ENCODE measurements at places on chromosomes 16 and 17.

DNA sequence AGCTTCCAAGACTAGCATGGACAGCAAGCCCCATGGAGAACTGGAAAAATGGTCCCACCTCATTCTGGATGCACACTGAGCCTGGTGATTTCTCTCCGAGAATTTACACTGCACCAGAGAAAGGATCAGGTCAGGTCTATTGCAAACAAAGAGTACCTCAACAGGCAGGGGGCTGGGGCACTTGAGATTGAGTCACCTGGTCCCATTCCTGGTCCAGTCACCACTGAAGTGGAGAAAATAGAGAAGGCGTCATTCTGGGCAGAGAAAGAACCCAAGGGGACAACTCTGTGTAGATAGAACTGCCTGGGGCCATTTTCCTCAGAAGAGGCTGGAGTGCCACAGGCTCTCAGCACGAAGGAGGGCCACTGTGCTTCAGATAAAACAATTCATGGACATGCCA lies 38.4 kb downstream of the CENPV start:
- no peak for DNase-seq

- DNase-seq: no peak
These were observed 19.3 kb upstream of the SOX9 start for GRCh38 chr17:72101526-72101925.

DNA sequence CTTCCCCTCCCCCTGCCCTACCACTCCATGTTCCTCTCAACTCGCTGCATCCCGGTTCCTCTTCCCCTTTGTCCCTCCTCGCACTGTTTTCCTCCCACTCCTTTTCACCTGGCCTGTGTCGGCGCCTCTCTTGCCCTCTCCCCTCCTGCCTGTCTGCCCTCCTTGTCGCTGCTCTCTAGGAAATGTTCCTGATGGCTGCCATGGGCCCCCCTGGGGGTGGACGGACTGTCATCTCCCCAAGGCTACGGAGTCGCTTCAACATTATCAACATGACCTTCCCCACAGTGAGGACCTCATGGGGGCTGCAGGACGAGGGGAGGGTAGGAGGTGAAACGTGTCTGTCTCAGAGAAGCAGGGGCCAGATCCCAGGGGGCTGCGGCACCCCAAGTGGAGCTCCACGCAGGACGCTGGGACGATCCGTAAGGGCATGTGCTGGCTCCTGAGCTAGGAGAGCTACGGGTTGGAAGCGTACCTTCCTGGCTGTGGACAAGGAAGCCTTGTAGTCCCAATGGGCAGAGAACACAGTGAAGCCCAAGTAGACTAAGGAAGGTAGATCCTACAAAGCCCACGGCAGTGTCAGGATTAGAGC lies 39.8 kb upstream of the KDM6B start:
- no peak for DNase-seq

DNA sequence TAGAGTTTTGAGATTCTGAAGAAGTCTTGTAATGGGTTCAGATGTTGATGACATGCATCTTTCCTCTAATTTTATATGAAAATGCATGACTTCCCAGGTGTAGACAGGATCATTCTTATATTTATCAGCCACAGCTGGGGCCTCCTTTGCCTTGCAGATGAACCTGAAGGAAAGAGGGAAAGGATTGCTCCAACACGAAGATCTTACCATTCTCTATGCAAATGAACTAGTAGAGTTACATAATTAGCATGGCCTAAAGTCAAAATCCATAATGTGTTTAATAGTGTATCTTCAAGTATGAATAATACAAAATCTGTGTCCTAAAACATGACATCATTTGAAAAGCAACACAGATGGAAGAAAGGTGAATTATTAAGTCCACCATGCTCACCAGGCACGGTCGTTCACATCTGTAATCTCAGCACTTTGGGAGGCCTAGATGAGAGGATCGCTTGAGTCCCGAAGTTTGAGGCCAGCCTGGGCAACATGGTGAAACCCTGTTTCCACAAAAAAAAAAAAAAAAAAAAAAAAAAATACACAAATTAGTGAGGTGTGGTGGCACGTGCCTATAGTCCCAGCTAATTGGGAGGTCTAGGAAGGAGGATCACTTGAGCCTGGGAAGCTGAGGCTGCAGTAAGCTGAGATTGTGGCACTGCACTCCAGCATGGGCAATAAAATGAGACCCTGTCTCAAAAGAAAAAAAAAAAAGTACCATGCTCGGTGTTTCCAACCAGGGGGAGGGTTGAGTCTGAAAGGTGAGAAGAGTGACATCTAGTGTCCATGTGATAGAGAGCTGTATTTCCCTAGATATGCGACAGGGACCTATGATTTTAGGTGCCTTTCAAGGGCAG lies 6.3 kb downstream of the VWA3A start:
- DNase-seq: no peak

DNA sequence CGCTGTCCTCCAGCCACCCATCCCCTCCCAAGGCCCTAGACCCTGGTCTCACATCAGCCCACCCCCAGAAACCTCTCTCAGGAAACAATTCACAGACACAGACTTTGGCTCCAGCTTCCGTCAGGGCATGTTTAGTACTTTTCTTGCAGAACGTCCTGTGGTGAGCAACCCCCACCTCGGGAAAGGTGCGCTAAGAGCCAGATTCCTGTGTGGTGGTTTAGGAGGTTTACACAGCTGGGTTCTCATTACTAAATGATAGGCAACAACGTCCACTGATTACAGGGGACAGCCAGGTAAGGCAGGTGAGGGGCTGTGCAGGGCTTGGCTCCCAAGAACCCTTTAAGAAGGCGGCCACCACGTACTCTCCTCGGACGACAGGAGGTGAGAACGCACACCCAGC lies 29.3 kb downstream of the KIFC3 start:
- DNase-seq: no peak

DNA sequence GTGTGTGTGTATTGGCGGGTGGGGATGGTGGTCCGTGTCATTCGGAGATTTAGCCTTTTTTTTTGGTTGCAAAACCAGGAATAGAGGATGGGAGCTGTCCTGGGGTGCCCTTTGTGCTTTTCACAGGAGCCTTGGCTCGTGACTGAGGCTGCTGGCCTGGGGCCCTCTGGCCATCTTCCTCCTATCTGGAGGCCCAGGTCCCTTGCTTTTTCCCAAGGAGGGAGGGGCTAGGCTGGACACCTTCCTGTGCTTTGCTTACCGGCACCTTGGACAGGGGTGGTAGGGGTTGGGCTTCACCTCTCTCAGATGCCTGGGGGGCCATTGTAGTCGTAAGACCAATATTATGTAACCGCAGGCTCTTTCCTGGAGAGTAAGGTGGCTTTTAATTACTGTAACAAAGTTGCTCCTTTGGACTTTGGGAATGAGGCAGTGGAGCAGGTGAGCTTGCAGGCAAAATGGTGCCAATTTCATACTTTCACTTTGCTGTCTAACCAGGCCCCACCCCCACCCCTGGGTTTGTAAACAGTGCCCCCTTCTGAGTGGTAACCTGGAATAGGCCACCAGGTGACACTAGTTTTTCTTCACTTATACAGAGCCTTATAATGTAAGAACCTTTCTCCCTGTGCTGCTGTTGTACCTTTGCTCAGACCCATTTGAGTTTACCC lies 1.2 kb downstream of the DYNLL2 start:
- no peak for DNase-seq

DNA sequence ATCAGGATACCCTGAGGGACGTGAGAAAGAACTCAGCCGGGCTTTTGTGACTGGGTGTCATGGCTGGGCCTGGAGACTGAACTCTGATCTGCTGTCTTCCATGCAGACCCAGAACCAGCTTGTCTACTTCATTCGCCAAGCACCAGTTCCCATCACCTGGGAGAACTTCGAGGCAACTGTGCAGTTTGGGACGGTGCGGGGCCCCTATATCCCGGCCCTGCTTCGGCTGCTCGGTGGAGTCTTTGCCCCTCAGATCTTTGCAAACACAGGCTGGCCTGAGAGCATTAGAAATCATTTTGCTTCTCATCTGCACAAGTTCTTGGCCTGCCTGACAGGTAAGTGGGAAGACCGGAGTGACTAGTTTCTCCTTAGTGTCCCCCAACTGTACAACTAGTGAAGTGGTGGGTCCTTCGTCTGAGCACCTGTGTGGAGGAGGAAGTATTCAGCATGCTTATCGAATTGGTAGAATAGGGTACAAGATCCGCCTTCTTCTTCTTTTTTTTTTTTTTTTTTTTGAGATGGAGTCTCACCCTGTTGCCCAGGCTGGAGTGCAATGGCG lies 15.5 kb downstream of the DNAH2 start:
- no peak for DNase-seq

GRCh38 chr17:76480632-76481031 lies 13.2 kb downstream of the AANAT start:
- DNase-seq: no peak

DNA sequence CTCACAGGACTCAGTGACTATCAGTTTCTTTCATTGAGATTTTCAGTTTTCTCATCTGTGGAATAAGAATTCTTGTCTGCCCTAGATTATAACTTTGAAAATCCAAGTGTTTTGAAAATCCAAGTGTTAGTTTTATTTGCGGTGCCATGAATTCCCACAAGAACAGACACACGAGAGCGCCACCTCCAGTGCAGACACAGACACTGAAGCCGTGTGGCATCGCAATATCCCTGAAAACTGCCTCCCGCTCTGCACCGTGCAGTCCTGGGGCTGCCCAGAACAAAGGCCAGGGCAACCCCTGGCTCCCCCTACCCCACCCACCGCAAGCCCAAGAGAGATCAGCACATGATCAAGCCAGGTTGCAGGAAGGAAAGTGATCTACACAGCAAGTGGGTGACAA lies 229.5 kb upstream of the ASIC2 start:
- DNase-seq: no peak

DNA sequence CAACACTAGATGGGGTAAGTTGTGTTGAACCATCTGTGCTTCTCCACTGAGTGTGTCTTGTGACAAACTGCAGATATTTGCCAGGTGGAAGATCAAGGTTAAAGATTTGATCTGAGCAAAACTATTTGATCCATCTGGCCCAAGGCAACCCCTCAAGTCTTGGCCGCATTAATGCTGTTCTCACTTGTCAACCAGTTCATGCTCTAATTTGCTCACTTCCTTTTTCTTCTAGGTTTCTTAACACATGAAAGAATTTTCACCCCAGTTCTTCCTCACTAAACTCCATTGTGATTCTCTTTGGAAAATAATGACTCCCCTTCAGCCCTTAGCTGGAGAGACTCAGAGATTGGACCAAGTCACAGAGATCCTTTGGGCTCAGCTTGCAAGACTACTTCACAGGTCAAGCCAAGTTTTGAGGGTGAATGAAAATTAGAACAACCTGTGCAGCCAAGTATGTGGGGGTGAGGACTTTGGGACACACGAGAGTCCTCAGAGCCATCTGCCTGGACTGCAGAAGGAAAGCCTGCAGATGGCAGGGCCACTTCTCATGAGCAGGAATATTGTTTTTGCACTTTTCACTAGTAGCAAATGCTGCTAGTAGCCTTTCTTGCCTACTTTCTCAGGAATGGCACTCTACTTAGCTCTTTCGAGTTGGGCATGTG lies 166.5 kb downstream of the AXIN2 start:
- DNase-seq: no peak

DNA sequence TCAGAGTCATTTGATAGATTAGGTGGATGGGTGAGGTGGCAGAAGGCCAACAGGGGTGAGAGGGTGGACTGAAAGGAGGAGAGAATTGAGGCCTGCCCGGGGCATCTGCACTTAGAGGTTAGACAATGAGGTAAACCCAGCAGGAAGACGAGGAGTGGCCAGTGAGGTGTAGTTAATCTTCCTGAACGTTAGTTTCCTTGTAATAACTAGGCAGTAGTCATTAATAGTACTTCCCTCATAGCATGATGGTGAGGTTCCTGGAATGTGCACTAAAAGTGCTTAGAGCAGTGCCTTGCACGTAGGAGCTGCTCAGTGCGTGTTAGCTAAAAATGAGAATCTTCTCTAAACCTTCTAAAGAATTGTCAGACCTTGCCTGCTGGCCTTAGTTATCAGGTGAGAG lies 13.5 kb upstream of the KSR1 start:
- DNase-seq: no peak

DNA sequence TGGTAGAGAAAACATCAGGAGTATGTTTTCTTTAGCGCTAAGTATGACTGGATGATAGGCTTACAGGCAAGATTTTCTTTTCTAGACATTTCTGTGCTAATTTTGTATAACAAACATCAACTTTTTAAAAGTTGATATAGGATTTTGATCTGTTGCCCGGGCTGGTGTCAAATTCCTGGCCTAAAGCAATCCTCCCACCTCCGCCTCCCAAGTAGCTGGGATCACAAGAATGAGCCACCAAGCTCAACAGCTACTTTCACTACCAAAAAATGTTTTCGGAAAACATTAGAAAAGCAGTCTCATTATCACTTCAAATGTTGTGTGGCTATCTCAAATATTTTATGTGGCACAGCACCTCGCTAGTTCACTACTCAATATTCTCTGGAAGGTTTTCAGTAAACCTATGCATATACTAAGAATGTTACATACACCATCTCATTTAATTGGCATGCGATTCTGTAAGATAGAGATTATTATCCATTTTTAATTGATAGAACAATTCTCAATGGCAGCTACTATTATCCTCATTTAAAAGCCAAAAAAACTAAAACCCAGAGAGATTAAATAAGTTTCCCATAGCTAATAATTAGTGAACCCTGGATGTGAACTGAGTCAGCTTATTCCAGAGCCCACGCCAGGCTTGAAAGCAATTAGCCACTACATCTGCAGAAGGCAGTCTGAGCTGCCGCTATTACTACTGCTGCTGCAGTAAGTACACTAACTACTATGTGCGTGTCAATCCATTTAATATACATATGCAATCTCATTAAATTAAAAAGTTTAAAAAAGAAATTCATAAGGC lies 41.7 kb downstream of the CREBBP start:
- no peak for DNase-seq

GRCh38 chr17:75116737-75117136 lies 7.0 kb downstream of the ARMC7 start:
- no peak for DNase-seq

- DNase-seq: peak; percentile 89
These were observed 137.4 kb upstream of the COX10 start for GRCh38 chr17:13931800-13932460.

GRCh38 chr16:3475604-3476375 lies 19.5 kb downstream of the C16orf90 start:
- DNase-seq: no peak

- no peak for DNase-seq
These were observed 30.6 kb downstream of the ACTG1 start for GRCh38 chr17:81481815-81482505.

DNA sequence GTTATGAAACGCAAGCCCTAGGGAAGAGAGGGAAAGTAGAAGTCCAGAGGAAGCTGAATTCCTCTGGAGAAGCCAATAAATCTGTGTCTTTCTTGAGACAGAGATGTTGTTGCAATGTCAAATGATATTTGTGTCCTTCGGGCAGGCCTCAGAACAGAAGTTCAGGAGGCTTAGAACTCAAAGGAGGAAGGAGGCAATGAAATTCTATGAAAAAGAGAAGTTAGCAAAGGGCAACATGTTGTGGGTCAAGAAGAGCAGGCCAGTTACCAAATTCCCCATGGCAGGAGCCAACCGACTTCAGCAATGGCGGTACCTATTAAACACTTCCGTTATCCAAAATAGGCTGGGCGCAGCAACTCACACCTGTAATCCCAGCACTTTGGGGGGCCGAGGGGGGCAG lies 109.0 kb upstream of the DHX40 start:
- peak; percentile 35 for DNase-seq

Measured in CD14-positive monocyte (primary cell).